ENCODE measurements at places on chromosomes 7 and 10.

- DNase-seq = no peak
Observed at GRCh38 chr7:1100386-1100785, 12.5 kb downstream of the GPER1 start.

- no peak for DNase-seq
Observed at GRCh38 chr10:89637113-89637512, 7.9 kb downstream of the PANK1 start.

- DNase-seq = no peak
Observed at GRCh38 chr7:155021699-155022145, 18.8 kb upstream of the PAXIP1 start.

- no peak for DNase-seq
Observed at GRCh38 chr7:74365322-74366022, 76.3 kb downstream of the CLIP2 start.

DNA sequence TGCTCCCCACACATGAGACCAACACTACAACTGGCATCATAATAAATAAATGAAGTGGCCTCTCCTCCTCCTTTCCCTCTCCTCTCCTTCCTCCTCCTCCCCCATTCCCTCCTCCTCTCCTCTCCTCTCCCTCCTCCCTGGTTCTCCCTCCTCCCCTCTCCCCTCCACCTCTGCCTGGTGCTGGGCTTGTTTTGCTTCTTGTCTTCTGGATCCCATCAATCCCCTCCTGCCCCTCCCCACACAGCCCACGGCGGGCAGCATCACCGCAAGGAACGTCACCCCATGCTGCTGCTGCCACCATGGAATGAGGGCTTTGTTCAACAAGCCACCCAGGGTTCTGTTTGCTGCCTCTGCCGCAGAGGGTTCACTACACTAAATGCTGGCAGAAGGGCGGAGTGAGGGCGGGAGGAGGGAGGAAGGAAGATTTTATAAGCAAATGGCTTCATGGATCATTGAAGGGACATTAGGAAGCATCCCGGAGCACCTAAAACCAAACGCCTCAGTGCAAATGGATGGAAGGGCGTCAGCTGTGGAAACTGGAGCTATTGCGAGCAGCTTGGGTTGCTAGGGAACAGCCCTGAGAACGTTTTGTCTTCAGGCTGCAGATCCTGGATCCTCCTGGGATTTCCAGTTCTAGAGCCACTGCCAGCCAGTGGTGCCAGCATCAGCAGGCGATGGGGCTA lies 379.7 kb upstream of the ZMIZ1 start:
- DNase-seq = no peak

DNA sequence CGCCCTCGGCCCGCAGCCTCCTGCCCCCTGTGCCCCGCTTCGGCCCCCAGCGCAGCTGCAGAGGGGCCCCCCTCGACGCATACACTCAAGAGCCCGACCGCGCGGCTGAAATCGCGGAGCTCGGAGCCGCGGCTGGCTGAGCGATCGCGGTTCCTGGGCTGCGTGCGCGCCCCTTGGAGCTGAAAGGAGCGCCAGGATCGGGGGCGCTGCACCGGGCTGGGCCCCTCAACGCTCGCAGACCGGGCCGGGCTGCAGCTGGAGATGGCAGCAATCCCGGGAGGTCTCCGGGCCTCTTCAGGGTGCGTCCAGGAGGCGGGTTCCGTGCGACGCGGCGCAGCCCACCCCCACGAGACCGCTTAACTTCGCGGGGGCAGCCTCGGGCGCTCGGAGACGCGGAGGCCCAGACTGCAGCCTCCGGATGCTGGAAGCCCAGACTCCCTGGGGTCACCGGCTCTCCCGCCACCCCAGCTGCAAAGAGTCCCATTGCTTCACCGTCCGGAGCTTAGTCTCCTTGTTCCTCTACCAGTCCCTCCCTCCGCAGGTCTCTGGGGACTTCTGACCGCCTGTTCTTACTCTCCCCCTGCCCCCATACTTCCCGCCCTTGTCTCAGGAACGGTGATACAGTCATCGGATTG lies 73.0 kb upstream of the LRRC4 start:
- no peak for DNase-seq

GRCh38 chr7:51640841-51641240 lies 324.2 kb upstream of the COBL start:
- DNase-seq = no peak

DNA sequence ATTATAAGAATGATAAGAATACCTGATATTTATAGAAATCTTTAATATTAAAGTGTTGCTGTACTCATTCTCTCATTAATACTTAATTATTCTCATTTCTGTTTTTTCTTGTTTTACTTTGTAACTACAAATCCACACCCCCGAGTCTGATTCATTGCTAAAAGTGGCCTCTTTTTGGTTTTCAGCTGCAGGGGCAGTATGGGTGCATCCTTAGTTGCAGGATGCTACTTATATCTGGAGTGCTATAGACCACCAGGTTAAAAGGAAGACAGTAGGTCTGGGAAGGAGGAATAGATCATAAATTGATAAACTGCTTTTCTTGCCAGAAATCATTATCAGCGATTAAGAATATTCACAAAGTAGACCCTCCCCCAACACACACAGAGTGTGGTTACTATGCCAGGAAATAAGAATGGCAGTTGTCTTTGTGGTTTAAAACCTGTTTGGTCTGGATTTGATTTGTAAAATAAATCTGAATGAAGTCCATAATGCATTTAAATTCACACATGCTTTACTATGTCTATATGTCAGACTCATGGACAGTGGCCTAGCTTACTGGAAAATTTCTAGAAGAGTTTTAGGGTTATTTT lies 96.5 kb downstream of the NRF1 start:
- no peak for DNase-seq

DNA sequence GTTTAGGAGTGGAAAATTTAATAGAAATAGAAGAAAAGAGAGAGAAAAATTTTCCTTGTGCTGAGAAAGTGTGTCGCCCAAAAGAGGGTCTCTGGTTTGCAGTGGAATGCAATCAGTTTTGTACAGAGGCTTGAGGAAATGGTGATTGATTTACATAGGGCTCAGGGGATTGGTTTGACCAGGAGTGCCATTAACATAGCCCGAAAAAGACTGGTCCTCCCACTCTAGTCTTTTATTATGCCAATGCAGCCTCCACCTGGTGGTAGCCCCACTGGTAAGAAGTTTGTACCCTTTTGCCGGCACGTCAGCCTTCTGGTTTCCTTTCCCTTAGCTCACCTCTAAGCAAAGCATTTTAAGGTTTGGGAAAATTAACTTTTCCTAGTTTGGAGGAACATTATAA lies 885.3 kb downstream of the XPNPEP1 start:
- DNase-seq = no peak

Data from central memory CD4-positive, alpha-beta T cell (primary cell).